ENCODE measurements at places on chromosomes 3 and 15.

GRCh38 chr3:54756330-54756731 is 171.5 kb downstream of the LRTM1 start:
- DNase-seq: no peak

- no peak for DNase-seq
These were observed 231.2 kb upstream of the LRTM1 start for GRCh38 chr3:55159016-55159415.

DNA sequence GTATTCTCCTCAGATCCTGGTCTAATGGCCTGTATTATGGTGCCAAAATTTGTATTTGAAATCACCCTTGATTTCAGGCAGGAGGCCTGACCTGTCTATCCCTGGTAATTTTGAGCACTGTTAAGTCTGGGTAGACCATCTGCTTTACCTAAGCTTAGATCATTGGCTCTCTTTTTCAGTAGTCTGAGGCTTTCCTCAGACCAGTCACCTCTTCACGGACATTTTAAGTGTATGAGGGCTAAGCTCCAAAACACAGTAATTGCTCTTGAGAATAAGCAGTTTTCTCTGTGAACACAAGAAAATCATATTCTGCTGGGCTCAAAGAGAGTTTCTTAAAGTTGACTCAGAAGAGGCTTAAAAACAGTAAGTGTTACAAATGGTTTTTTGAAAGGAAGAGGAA is 92.0 kb upstream of the SAMMSON start:
- no peak for DNase-seq

GRCh38 chr15:52789008-52789600 is 1.0 kb downstream of the ONECUT1 start:
- no peak for DNase-seq

DNA sequence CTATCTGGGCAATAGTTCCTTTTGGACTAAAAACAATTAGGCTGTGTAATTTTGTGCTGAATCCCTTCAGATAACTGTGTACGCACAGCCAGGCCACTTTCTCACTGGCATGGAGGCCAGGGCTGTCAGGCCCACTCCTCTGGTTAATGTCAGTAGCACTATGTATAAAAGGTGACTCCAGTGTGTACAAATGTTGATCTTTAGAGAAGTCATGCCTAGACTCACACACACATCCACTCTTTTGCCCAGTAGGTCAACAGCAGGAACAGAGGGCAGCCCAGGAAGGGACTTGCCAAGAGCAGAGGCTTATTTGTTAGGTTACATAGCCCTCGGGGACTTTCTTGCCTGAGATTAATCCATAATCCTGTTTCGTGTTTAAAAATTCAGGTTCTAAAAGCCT is 416.6 kb upstream of the WNT5A start:
- DNase-seq: no peak

- no peak for DNase-seq
These were observed 256.6 kb upstream of the NR2F2 start for GRCh38 chr15:96073908-96074307.

DNA sequence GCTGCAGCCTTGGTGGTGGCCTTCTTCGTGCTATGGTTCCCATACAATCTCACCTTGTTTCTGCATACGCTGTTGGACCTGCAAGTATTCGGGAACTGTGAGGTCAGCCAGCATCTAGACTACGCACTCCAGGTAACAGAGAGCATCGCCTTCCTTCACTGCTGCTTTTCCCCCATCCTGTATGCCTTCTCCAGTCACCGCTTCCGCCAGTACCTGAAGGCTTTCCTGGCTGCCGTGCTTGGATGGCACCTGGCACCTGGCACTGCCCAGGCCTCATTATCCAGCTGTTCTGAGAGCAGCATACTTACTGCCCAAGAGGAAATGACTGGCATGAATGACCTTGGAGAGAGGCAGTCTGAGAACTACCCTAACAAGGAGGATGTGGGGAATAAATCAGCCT is 10.4 kb downstream of the CYP8B1 start:
- DNase-seq: no peak

DNA sequence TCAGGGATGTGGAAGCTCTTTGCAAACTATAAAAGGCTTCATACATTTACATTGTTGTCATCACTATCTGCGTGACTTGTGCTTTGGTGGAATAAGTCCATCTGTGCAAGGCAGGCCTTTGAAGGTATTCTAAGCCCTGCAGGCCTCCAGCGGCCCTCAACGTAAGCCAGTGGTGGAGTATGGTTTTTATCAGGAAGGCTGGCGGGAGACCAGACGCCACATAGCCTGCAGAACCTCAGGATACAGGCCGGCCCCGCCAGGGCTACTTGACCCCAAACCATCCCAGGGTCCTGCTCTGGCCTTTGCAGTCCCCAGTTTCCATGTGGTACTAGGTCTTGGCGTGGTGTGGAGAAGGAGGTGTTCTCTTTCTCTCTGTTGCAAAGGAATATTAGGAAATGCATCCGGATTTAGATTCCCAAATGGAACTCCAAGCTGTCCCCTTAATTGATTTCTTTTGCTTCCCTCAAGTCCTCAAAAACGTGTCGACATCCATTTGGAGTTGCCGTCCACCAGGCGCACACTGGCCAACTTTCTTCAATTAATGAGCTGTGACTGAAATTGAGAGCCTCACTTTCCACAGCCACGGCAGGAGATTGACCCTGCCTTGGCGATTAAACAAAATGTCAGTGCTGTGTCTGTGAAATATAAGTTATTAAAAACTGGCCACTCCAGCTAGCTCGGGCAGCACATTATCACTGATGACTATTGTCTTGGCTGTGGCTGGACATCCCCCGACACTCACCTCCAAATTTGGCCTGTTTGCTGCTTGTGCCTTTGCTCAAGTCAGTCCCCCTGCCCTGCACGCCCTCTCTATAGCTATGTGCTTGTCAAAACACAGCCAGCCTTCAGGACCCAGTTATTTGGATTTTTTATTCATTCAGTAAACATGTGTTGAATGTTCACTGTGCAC is 239.8 kb upstream of the TLE3 start:
- no peak for DNase-seq

- no peak for DNase-seq
These were observed 6.4 kb upstream of the GHRL start for GRCh38 chr3:10299175-10299574.

GRCh38 chr3:10352146-10352911 is 31.4 kb upstream of the SEC13 start:
- DNase-seq: no peak

GRCh38 chr3:148360051-148360450 is 337.7 kb upstream of the AGTR1 start:
- no peak for DNase-seq

- DNase-seq: no peak
These were observed 76.0 kb downstream of the ETFA start for GRCh38 chr15:76235186-76235826.

DNA sequence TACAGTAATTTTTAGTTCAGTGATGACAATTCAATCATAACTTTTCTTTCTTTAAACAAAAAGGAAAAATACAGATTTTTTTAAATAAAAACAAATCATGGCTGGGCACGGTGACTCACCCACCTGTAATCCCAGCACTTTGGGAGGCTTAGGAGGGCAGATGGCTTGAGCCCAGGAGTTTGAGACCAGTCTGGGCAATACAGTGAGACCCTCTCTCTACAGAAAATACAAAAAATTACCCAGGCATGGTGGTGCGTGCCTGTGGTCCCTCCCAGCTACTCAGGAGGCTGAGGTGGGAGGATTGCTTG is 25.6 kb upstream of the ATG7 start:
- DNase-seq: no peak

DNA sequence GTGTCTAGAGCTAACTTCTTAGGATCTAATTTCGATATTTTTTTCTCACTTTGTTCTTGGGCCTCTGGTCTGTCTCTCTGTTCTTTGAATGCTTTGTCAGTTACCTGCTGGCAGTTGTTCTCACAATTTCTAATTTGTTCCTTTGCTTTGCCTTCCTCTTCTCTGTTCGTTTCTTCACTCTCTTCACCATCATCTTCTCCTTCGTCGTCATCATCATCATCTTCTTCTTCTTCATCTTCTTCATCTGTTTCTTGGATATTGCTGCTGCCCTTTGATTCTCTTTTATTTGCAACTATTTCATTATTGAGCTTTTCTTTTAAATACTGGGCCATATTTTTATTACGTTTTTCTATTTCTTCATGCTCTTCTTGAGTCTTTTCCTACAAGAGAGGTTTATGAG is 2.7 kb downstream of the LMOD3 start:
- DNase-seq: no peak
